ENCODE measurements at places on chromosomes 7 and 10.

GRCh38 chr7:1940402-1940786 is 270.3 kb downstream of the ELFN1 start:
- DNase-seq: peak; percentile 89

DNA sequence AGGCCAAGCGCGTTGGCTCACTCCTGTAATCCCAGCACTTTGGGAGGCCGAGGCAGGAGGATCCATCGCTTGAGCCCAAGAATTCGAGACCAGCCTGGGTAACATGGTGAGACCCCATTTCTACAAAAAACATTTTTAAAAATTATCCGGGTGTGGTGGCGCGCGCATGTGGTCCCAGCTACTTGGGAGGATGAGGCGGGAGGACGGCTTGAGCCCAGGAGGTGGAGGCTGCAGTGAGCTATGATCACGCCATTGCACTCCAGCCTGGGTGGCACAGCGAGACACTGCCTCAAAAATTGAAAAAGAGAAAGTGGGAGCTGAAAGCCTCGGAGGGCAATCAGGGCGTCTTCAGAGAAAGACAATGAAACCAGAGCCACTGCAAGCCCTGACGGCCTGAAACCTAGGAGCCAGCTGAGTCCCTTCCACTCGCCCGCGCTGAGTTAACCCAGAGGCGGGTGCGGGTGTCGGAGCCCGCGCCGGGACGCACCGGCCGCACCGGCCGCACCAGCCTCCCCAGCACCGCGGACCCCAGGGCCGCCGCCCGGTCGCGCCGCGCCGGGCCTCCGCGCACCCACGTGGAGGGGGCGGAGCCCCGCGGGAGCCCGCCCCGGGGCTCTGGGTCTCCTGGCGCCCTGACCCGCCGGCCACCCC is 22.4 kb downstream of the ZFAND2A start:
- DNase-seq: peak; percentile 59

GRCh38 chr10:4663162-4663992 is 162.6 kb upstream of the AKR1E2 start:
- peak; percentile 98 for DNase-seq

- no peak for DNase-seq
Measured at GRCh38 chr7:132125096-132125495, 451.2 kb downstream of the PLXNA4 start.

DNA sequence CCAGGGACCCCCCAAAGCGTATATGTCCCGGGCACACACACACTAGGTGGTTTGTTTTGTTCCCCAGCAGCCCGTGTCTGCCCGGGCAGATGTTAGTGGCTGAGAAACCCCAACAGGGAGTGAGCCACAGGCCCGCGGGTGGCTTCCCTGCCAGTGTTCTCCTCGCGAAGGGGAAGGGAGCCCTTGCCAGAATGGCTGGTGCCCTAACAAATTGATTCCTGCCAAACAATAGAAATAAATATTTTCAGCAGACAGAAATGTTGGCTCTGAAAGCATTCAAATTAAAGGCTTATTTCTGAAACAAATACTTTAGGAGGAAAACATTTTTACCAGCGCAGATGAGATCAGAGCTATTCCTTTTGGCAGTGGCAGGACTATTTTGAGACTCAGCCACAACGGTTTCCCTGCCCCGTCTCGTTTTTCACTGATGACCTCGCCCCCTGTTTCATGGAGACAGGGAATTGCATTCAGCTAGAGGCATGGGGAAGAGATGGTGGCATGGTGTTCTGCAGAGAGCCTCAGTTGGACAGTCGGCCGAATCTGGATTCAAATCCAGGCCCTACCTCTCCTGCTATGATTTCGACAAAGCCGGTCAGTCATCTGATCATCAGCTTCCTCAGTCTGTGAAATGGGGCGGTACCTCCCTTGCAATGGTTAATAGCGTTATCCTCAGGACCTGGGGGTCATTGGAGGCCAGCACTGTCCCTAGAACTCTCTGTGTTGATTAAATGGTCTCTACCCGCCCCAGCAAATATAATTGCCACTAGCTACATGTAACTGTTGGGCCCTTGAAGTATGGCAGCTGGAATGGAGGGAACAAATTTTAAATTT is 84.5 kb downstream of the CUX1 start:
- DNase-seq: no peak

- DNase-seq: no peak
Measured at GRCh38 chr7:131276748-131277147, 50.9 kb upstream of the MKLN1 start.

GRCh38 chr10:96122824-96123223 is 7.3 kb upstream of the ZNF518A start:
- no peak for DNase-seq

- no peak for DNase-seq
Measured at GRCh38 chr10:113064039-113064438, 114.0 kb downstream of the TCF7L2 start.

- DNase-seq: no peak
Measured at GRCh38 chr7:34155220-34155908, 250.0 kb downstream of the BMPER start.

- peak; percentile 22 for DNase-seq
Measured at GRCh38 chr7:103632972-103633371, 187.0 kb upstream of the SLC26A5 start.

GRCh38 chr10:123855008-123855684 is 36.5 kb downstream of the CPXM2 start:
- no peak for DNase-seq

GRCh38 chr10:104100795-104101194 is 15.1 kb upstream of the COL17A1 start:
- no peak for DNase-seq

DNA sequence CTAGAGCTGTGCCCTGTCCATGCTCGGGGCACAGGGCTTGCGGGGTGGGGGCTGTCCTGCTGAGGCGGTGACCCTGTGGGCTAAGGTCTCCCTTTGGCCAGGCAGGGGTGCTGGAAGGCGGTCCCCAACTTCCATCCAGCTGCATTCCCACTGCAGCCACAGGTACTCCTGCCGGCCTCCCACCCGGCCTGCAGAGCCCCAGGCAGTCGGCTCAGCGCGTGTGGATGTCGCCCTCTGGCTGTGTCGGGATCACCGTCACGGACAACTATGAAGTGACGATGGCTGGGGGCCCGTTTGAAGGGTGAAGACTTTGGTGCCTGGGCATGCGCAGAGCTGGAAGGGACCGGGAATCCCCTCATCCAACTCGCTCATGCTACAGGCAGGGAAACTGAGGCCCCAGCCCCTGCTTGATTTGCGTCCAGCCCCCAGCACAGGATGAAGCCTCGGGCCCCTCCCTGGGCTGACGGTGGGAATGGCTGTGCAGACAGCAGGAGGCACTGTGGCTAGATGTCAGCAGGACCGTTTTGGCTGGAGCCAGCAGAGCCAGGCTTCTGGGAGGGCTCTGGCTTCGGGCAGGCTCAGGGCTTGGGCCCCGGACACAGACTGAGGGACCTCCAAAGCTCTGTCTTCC is 2.3 kb upstream of the TMEM184A start:
- no peak for DNase-seq

- DNase-seq: no peak
Measured at GRCh38 chr10:46557319-46558121, 1.1 kb upstream of the GPRIN2 start.

DNA sequence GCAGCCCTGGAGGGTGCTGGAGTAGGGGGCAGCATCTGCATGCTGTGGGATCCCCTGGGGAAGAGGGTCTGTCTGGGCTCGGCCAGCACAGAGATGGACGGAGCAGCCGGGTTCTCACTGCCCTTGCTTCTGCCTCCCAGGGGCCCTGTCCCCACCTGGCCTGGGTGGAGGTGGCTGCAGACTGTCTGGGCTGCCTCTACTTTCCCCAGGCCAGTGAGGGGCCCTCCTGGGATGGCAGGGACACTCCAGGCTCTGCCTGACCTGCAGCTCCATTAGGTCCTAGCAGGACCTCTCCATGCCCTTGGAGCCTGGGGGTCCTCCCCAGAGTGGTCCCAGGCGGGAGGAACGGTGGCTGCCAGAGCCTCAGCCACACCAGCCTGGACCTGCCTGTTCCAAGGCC is 63.7 kb downstream of the PWWP2B start:
- DNase-seq: no peak

DNA sequence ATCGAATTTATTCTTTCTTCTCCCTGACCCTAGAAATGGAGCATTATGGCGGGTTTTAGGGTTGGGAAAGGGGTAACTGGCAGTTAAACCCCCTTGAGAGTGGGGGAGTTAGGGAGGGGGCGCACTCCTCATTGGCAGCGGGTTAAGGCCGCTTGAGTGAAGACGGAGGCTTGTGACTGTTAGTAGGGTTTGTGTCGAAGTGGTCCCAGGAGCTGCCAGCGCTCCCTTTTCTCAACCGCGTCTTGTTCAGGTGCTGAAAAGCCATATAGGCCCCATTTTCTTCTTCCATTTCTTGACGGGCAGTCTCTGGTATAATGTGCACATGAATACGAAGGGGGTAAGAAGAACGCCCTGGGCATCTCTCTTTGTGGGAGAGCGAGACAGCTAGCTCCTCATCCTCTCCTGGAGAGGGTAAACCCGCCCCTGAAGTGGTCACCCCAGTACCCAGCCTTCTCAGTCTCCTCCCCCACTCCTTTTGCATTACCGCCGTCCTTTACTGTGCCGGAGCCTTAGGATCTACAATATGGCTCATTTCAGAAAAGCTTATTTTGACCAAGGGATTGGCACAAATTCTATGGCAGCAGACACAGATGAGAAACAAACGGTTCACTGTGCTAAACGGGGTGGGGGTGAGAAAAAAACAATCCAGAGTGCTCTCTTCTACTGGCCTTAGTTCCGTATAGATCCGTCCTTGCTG is 836 bp downstream of the KMT2E start:
- DNase-seq: peak; percentile 80

DNA sequence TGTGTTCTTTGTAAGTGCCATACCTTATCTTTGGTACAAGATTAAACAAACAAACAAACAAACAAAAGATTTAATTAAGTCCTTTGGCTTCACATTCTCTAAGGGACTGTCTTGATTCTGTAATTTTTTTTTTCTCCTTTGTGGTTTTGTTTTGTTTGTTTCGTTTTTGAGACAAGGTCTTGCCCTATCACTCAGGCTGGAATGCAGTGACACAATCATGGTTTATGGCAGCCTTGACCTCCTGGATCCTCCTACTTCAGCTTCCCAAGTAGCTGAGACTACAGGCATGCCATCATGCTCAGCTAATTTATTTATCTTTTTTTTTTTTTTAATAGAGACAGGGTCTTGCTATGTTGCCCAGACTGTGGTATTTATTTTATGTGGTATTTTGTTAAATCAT is 165.8 kb downstream of the LRRC4 start:
- peak; percentile 13 for DNase-seq

DNA sequence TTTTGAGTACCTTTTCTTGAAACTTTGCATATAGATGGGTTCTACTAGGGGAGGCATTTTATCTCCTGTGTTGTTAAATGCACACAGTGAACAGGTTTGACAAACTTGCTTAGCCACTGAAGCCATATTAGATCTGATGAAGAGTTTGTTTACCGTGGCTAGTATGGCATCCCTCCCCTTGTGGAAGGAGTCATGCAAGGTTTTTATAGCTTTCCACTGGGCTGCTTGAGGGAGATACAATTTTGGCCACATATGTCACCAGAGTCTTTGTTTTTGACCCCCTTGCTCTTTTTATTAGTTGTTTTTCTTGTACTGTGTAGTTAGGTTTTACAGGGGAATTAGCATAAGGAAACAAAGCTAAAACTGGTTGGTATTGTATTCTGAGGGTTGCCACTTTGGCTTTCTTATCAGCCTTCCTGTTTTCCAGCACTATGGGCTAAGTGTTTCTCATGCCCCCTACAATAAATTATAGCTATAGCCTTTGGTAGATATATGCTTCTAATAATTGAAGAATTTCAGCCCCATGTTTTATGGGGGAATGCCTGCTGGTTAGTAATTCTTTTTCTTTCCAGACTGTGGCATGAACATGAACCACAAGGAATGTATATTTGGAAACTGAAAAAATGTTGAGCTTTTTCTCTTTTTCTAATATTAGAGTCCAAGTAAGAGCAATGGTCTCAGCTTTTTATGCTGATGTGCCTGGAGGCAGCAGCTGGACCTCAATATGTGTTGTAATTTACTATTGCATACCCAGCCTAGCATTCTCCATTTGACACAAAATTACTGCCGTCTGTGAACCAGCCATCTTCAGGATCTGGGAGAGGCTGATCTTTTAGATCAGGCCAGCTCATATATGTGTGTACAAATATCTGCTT is 18.4 kb upstream of the STEAP2 start:
- no peak for DNase-seq

DNA sequence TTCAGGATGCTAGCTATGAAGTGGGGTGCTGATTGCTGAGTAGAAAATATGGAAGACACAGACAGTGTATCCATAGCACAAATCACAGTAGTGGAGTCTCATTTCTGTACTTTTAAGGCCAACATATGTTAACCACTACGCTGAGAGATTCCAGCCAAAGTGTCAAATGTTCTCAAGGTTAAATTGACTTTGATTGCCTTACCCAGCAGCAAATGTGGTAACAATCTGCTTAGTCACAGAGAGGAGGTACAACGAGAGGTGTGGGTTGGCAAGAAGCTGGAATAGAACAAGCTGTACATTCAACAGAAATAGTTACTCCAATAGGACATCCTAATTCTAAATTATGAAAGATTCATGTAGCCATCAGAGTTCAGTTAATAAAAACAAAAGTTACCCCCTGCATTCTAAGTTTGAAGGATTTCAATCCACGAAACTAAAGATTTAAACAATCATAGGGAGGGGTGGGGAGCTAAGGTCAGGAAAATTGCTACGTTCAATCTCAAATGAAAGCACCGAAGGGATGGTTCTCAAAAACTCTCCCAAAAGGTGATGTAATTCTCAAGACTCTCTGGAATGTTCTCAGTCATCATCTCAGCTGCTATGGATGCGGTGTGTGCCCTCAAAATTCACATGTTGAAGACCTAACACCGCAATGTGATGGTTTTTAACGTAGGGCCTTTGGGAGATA is 137.0 kb downstream of the ETV1 start:
- no peak for DNase-seq

DNA sequence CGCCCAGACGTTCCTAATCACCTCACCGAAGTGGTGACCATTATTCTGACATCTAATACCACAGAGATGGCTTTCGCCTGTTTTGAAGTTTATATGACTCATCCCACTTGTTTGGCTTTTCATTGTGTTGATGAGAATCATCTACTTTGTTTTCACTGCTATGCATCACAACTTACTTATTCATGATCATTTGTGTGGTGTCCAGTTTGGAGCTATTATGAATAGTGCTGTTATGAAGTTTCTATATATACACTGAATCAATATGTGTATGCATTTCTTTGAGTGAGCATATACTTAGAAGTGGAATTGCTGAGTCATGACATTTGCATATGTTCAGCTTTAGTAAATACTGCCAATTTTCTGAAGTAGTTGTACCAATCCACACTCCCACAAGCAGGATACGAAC is 38.6 kb upstream of the TNKS2 start:
- peak; percentile 61 for DNase-seq

All from SW480 (cell line).